Hepatic stellate cell (primary cell): ENCODE measurements at places on chromosomes 3 and 15.

DNA sequence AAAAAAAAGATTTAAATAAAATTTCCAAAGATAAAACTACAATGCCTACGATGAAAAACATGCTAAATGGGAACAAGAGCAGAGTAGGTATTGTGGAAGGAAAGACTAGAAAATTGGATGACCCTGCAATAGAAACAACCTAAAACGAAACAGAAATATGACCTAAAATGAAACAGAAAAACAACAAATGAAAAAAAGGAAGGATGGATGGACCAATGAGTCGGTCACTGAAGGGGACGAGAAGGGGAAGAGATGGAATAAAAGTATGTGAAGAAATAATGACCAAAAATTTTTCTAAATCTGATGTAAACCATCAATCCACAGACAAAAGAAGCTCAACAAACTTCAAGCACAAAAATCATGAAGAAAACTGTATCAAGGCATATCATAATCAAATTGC lies 44.8 kb downstream of the TBC1D2B start:
- DNase-seq: no peak

DNA sequence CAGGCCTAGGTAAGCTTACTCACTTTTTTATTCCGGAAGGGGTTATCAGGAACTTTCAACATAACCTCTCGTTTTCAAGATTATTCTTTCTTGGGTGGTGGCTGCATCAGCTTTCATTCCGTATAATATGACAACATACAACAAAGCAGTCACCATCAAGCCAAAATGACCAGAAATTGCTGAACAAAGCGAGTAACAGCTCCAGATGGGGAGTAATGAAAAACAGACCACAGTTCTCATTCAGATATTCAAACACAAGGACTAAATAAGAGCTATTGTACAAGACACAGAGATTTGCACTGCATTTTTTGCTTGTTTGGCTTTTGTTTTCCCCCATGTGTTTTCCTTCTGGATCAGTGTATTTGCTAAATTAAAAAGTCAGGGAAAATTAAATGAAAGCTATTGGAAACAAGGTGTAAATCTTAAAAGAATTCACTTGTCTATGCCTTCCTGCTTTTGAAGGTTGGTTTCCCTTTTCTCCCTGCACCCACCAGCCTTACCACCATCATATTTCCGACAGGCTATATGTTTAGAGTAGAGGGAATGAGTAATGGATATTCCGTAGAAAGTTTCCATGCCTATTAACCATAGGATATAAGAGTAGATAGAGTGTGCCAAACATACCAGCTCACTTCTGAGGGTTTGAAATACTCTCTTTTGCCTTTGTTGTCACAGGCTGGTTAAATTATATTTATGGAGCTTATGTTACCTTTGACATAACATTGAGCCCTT lies 213.6 kb downstream of the RBMS3 start:
- no peak for DNase-seq

DNA sequence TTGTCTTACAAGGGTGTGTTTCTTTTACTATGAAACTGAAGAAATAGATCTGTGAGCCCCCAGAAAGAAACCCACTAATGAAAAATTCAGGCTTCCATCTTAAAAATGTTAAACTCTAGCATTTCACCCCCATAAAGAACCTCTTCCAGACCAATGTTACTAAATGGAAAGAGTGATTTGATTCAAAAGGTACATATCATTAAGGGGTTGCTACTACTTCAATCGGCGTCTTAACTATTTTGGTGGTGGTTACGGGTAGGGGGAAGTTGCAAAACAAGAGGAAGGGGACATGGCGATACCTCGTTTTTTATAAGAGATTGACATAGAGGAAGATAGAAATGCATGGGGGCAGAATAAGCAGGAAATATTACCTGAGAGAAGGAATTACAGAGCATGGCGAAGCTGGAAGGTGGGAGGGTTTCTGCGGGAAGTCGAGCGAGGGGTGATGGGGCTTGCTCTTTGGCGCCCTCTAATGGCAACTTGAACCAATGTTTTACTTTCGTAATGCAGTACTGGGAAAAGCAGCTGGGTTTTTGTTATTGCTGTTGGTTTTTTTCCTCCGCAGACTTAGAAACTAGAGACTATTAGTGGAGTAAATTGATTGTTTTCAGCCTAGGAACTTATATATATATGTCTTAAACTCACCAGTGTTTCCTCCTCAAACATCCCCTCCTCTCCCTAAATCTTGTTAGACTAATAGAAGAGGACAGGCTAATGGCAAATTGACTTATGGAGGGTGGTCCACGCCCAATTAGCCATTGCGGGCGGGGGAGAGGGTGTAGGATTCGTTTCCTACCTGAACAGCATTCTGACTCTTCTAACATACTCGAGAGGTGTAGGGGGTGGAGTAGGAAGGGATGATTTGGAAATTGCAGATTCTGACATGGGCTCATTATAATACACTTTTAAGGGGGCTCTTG lies 11.3 kb upstream of the SOX2 start:
- peak; percentile 61 for DNase-seq

DNA sequence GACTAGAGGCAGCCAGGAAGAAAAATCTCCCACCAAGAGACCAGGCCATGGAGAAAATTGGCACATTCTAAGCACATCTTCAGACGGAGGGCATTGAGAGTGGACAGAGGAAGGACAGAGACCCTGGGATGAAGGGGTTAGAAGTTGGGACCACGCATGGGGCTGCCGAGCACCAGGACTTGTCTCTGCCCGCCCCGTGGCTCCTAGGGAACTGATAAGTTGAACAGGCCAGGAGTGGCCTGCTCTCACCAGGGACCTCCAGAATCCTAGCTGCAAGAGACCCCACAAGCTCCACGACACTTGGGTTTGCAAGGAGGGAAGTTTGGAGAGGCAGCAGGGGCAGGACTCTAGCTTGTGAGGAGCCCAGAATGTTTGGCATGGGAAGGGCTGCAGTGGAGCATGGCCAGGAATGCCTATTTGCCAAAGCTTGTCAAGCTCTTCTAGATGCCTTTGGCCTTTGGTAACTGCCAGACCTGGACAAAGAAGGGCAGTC lies 355.1 kb downstream of the NSUN3 start:
- no peak for DNase-seq

DNA sequence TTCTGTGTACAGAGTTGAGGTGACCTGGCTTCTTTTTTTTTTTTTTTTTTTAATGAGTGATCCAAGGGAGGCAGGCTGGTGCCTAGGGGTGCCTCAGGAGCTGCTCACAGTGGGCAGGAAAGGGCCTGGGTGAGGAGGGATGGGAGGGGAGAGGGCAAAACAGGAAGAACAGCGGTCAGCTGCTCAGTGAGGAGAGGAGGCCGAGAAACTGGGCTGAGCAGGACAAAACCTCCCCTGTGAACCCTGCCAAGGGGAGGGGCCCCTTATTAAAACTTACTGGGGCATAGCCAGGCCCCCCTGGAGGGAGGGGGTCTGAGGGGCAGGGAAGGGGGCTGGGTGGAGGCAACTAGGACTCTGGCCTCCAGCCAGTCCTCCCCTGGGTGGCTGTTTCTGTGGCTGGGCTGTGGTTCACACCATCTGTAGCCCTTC lies 3.5 kb downstream of the PLEKHO2 start:
- no peak for DNase-seq

DNA sequence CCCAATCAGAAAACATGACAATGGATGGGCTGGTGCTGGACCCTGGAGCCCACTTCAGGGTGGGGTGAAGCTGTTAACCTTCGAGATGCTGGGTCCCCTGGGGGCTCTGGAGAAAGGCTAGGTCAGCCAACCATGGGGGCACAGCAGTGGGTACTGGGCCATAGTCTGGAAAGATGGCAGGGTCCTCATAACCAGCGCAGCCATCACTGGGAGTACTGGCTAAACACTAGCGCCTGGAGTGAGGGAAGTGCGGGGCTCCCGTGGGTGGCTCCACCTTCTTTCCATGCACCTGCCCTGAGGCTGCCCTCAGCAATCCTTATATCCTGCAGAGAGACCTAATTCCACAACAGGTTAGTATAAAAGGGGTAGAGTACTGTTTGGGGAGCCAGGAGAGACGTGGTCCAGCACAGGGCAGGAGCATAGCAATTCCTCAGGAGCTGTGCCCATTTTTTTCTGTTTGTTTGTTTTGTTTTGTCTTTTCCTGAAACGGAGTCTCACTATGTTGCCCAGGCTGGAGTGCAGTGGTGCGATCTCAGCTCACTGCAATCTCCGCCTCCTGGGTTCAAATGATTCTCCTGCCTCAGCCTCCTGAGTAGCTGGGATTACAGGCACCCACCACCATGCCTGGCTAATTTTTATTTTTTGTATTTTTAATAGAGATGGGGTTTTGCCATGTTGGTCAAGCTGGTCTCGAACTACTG lies 122.6 kb upstream of the MEF2A start:
- DNase-seq: no peak
